ENCODE measurements at places on chromosomes 7 and 10.

GRCh38 chr7:96349572-96349971 lies 27.7 kb upstream of the SLC25A13 start:
- DNase-seq: no peak

- DNase-seq: no peak
Observed at GRCh38 chr7:147771344-147771743, 819.2 kb upstream of the C7orf33 start.

GRCh38 chr7:23235813-23236221 lies 10.8 kb upstream of the GPNMB start:
- no peak for DNase-seq

GRCh38 chr7:55075464-55076021 lies 56.7 kb downstream of the EGFR start:
- no peak for DNase-seq

DNA sequence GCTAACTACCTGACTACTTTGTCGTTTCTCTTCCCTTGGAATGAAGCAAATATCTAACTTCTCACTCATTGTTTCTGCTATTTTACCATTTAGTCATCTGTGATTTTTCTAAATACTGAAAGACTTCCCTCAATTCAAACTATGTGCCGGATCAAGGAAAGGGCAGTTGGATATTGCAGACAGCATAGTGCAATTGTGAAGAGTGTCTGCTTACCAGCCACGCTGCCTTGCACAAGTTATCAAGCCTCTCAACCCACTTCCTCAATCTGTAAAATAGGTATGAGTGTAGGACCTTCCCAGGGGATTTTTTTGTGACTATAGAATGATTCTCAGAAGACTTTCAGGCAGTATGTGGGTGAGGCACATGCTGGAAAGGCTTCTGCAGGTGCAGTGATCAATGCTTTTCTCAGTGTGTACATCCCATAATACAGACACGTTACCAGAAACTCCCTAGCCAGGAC lies 54.3 kb downstream of the EGFR start:
- no peak for DNase-seq

- DNase-seq: no peak
Observed at GRCh38 chr10:75137533-75138438, 26.3 kb downstream of the SAMD8 start.

DNA sequence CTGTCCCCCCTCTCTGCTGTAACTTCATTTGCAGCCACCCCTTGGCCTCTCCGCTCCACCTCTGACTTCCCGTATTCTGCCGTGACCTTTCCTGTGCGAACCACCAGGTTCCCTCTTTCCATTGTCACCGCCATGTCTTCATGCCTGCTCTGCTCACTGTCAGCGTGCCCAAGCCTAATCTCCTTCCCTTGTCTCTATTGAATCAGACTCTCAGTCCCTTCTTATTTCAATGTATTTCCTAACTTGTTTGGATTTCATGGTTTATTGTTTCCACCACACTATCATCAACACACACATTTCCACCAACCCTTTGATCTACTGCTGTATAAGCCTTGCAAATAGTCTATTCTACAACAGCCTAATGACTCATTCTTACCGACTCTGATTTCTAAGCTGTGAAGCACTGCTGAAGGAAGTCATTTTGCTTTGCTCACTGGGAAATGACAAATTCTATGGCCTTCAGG lies 30.0 kb upstream of the INHBA start:
- DNase-seq: no peak

DNA sequence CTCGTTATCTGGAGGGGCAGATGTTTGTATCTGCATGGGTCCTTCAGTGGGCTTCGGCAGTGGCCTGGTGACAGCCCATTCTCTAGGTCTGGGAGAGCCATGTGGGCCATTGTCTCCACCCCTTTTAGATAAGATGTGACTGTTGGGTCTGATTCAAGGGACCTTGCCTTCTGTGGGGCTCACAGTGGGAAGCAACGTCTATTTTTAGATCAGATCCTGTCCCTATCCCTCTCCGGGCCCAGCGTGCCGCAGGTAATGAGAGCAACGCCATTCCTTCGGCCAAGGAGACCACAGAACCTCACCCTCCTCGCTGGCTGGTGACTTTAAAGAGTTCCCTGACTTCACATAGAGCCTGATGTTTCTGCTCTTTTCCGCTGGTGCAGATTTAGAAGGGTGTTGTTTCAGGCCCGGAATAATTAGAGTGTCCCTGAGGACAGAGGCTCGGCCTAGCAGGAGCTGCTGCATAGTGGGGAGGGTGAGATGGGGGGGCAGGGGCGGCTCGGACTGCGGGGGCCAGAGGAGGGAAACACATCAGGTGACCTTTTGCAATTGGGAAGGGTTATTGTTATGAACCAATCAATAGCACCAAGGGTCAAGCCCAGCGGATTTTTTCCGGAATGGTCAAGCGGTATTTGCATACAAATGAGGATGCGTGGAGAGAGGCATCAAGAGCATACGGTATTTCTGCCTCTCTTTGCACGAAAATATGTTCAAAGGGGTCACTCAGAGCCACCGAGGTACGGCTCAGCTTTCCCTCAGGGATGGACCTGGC lies 503.0 kb upstream of the FOXK1 start:
- DNase-seq: no peak

- DNase-seq: no peak
Observed at GRCh38 chr7:70736715-70737460, 395.1 kb upstream of the GALNT17 start.

GRCh38 chr7:129807863-129808262 lies 144.9 kb downstream of the UBE2H start:
- no peak for DNase-seq

GRCh38 chr7:34224281-34224680 lies 318.9 kb downstream of the BMPER start:
- DNase-seq: no peak

DNA sequence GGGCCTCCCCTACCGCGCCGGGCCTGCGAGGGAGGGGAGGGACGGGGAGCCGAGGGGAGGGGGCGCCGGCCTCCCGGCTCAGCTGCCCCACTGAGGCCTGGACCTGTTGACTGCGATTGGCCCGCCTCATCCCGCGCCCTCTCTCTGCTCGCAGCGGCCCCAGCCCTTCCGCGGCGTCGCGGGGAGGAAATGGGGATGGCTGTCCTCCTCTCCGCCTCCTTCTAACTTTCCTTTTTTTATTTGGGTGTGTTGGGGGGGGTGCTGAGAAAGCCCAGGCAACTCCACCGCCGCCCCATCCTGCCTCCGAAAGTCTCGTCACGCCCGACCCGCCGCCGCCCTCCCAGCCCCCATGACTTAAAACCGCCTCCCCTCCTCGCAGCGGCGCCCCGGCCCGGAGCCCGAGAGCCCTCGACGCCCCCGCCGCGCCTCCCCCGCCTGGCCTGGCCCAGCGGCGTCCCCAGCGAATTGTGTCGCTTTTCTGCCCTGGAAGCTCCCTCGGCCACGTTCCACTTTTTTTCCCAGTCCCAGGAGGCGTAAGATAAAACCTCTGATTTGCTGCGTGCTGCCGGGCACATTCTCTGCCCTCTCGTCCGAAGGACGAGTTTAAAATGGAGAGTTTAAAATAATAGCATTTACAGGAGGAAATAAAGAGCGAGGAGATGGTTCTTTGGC lies 842 bp upstream of the SKIDA1 start:
- DNase-seq: no peak

GRCh38 chr10:29438271-29438670 lies 149.4 kb downstream of the LYZL1 start:
- no peak for DNase-seq

All from stimulated activated CD8-positive, alpha-beta memory T cell treated with anti-CD3 and anti-CD28 coated beads, Interleukin-4, amount 100 ng/mL, for 4 hours (primary cell).